NCI-H1436 treated with DMSO at 0.1 percent for 48 hours (cell line): ENCODE measurements at places on chromosomes 16 and 17.
A peak's percentile ranks its signal among the peaks of the same experiment; 100 is the strongest.

- no peak for DNase-seq
Measured at GRCh38 chr17:65588181-65588808, 26.8 kb upstream of the AXIN2 start.

GRCh38 chr17:77528516-77529327 lies 388.0 kb downstream of the SEC14L1 start:
- DNase-seq, result no peak

DNA sequence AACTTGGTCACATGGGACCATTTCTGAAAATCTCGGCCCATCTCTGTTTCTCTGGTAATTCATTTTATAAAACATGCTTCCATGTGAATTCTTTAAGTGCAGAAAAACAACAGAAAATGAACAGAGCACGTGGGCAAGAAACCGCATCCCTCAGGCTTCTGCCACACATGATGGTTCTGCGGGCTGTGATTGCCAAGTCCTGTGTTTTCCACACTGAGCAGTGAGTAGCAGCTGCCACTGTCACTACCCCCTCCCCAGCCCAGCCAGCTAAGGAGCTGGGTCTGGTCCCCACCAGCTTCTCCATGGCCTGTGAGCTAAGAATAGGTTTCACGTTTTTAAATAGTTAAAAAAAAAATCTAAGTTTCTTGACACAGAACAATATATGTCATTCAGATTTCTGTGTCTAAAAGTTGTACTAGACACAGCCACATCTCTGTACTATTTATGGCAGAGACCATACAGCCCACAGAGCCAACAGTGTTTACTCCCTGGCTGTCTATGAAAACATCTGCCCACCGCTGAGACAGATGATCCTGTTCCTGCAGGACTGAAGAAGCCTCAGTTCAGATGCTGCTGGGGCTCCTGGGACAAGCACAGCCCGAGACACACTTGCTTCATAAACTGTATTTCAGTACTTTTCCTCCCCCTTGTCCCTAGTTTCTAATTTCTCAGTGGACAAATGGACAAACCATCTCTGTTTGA lies 41.5 kb downstream of the USP22 start:
- DNase-seq, result no peak

- no peak for DNase-seq
Measured at GRCh38 chr16:55248058-55248457, 75.9 kb upstream of the IRX6 start.

DNA sequence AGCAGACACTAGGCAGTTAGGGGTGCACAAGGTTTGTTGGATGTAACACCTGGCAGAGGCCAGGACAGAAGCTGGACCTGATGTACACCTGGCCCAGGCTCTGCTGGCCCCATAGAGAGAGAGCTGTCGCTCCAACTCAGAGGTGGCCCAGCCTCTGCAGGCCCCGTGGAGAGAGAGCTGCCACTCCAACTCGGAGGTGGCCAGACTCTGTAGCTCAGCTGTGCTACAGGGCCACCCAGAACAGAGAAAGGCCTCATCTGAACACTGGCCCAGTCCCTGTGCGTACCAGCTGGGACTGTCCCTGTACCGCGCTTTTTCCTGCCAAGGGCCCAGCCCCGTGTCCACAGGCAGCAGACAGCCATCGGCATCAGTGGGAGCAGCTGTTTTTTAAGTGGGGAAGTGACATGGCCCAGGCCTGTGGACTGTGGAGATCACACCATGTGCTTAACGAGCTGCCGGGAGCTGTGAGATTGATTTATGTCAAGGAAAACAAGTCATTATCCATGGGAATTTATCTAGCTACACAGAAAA lies 176.4 kb upstream of the CHMP6 start:
- no peak for DNase-seq

DNA sequence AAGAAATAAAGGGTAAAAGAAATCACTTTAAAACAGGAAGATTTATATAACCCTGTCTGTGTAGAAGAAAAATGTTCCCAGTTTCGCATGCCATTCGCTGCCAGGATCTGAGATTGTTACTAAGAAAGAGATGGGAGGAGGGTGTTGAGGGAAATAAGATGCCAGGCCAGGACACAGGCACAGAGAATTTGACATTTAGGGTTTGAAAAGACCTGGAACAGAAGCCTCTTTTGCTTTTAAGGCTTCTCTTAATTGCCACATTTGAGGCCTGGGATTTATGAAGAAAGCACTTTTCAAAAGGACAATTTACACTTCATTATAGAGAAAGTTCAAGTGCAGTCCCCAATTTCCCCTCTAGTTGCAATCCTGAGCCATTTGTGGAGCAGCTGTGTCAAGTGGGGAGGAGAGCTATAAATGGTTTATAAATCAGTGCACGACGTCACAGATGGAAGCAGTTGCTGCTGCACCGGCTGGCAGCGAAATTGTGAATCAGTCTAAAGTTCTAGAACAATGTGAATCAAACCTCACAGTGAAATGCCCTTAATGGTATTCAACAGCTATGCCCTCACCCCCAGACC lies 26.5 kb upstream of the C16orf87 start:
- peak; percentile 73 for DNase-seq

- no peak for DNase-seq
Measured at GRCh38 chr17:4417129-4417667, 16.5 kb upstream of the SPNS3 start.

DNA sequence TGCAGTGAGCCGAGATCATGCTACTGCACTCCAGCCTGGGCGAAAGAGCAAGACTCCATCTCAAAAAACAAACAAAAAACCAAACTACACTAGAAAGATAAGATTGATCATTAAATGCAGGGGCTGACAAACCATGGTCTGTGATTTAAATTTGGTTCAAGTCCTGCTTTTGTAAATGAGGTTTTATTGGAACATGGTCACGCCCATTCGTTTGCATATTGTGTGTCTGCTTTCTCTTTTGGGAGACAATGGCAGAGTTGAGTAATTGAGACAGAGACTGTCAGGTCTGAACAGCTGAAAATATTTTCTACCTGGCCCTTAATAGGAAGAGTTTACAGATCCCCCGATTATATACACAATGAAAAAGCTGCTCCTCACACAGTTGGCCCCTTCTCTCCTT lies 235.5 kb upstream of the EEF2KMT start:
- DNase-seq, result no peak

GRCh38 chr16:22782314-22782713 lies 31.6 kb upstream of the HS3ST2 start:
- DNase-seq, result no peak

- no peak for DNase-seq
Measured at GRCh38 chr16:12723681-12724080, 80.0 kb downstream of the CPPED1 start.

- no peak for DNase-seq
Measured at GRCh38 chr16:7378024-7378695, 45.5 kb downstream of the RBFOX1 start.

DNA sequence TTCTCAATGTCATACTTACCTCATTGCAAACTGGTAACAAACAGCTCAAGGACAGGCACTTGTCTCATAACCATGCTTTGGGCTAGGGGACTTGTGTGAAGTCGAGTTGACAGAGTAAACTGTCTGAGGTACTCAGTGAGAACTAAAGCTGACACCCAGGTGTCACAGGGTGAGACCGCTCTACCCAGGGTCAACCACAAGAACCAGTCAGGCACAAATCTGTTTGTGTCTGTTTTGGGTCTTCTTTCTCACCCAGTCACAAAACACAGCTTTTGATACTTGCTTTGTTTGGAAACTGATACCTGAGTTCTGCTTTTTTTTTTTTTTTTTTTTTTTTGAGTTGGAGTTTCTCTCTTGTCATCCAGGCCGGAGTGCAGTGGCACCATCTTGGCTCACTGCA lies 161.1 kb downstream of the STX8 start:
- no peak for DNase-seq

DNA sequence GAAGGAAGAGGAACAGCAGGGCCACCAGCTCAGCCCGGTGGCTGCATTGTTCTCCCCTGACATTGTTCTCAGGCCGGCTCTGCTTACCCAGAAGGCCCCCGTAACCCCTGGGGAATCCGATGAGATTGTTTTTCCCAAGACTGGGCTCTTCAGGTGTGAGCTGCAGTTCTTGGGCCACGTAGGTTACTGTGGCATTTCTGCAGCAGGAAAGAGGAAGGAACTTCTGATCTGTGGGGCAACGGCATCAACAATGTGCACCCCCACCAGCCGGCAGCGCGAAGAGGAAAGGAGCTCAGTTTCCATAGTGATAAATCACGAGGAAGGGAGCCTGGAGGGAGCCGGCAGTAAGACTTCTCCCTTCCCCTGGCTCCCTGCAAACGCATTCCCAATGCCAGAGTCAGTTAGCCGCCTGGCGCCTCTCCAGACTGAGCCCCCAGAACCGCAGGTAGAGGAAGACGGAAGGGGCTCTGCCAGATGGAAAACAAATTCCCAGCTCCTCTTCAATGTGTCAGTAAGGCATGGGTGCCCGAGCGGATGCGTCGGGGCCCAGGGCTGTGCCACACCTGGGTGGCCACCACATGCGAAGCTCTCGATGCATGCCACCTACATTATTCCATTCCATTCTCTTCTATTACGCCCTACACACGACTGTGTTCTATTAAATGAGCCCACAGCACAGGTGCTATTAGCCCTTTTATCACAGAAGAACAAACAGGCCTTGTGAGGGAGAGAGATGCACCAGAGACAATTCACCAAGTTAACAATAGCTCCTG lies 21.5 kb upstream of the PECAM1 start:
- DNase-seq, result peak; percentile 38

GRCh38 chr16:1863681-1864460 lies 8.1 kb downstream of the MEIOB start:
- DNase-seq, result no peak

DNA sequence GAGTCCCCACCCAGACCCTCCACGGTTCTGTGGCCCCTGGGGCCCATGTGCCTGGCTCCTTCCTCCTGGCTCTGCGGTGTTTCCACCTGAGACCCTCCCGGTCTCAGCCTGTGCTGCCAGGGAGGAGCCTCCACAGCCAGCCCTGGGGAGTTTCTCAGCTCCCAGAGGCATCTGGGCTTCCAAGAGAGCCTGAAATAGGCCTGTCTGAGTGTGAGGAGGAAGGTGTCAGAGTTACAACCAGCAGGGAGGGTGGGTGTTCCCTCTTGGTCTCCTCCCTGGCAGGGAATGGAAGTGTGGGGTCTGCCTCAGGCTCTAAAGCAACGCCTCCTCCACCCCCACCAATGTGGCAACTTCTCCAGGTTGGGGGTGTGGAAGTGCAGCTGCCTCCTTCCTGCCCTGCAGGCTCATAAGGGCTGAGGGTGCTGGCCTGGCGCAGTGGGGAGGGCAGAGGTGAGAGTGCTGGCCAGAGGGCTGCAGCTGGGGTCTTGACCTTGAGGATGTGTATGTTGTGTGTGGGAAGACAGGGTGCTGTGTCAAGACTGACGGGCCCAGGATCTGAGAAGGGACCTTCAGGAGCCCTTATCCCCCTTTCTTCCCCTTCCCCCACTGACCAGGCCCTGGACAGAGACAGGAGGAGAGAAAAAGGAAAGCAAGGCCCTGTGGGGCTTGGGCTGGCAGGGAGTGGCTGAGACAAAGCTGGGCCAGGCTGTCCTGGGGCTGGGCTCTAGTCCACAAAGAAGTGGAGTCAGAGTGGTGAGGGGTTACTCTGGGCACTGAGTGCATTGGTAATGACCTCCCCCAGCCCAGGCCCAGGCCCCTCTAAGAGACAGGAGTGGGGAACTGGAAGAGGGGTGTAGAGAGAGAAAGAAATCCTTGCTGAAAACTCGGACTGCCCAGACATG lies 2.4 kb downstream of the CYGB start:
- no peak for DNase-seq

DNA sequence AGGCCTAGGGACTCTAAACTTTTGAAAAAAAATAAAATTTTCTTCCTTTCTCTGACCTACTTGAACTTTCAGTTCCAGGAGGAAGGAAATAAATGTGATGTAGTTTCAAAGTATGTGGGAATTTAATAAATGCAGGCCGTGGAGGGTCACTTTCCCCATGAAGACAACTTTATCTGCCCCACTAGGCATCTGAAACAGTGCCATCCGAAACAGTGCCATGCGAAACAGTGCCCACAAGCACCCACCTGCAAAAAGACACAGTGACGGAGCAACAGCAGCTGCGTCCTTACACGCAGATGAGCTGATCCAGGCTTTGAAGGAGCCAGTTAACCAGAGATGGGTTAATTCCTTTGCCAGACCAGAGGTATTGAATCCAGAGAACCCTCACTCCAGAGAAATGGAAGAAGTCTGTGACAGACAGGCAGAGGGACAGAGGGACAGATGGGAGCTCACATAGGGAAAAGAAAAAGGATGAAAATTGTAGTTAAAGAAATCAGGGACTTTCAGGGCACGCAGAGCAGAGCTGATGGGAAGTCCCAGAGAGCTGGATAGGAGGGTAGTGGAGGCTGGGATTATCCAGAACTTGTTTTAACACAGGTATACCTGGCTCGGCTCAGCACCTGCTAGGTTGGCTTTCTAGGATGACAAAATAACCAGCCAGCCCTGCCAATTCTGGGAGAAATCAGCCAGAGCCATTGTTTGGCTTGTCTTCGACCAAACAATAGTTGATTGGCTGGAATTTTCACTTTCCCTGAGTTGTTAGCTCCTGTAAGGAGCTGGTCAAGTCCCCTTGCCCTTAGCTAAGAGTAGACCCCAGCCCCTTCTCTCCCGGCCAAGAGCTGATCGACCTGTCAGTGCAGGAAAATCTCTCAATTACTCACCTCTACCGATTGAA lies 17.1 kb upstream of the HOXB13 start:
- DNase-seq, result no peak

- no peak for DNase-seq
Measured at GRCh38 chr16:50742576-50743200, 802 bp downstream of the CYLD start.

DNA sequence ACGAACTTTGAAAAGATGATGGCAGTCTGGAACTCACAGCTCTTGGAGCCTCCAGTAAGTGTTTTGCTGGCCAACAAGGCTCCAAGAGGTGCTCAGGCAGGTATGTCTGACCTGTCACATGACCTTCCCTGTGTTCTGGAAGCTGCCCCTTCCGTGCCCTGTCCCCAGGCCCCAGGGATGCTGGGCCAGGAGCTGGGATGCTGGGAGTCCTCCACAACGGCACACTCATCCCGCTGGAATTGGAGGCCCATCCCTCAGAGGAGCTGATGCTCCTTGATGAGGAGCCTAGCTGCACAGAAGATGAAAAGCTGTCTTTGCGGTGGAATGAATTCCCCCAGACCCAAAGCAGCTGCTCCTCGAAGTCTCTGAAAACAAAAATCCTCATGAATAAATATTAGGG lies 47.8 kb downstream of the HOXB1 start:
- no peak for DNase-seq
